ENCODE measurements at places on chromosomes 5 and 9.

GRCh38 chr5:166625210-166625865 lies 1666.1 kb upstream of the WWC1 start:
- no peak for DNase-seq

- no peak for DNase-seq
These were observed 165.0 kb downstream of the FGF1 start for GRCh38 chr5:142520885-142521284.

- DNase-seq: no peak
These were observed 8.1 kb downstream of the PRELID2 start for GRCh38 chr5:145826895-145827674.

- DNase-seq: peak; percentile 31
These were observed 12.8 kb downstream of the OLFM1 start for GRCh38 chr9:135100241-135100681.

DNA sequence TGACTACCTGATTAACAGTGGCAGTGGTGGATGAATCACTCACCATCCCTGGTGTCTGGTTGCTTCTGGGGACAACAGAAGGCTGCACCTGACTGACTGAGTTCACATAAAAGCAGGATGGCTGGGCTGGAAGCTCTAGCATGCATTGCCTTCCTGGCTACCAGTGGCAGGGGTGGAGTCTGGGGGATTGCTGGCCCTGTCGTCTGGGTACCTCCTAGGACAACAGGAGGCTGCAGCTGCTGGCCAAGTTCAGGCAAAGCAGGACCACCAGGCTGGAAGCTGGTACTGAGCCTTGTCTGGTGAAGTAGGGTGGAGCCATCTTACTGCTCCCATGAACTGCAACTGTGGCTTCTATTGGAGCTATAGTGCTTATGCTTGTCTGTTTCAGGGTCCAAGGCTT lies 480.8 kb upstream of the CTNND2 start:
- no peak for DNase-seq

GRCh38 chr5:62421414-62421813 lies 8.9 kb downstream of the IPO11 start:
- DNase-seq: no peak

- no peak for DNase-seq
These were observed 2.5 kb upstream of the GM2A start for GRCh38 chr5:151250346-151251000.

DNA sequence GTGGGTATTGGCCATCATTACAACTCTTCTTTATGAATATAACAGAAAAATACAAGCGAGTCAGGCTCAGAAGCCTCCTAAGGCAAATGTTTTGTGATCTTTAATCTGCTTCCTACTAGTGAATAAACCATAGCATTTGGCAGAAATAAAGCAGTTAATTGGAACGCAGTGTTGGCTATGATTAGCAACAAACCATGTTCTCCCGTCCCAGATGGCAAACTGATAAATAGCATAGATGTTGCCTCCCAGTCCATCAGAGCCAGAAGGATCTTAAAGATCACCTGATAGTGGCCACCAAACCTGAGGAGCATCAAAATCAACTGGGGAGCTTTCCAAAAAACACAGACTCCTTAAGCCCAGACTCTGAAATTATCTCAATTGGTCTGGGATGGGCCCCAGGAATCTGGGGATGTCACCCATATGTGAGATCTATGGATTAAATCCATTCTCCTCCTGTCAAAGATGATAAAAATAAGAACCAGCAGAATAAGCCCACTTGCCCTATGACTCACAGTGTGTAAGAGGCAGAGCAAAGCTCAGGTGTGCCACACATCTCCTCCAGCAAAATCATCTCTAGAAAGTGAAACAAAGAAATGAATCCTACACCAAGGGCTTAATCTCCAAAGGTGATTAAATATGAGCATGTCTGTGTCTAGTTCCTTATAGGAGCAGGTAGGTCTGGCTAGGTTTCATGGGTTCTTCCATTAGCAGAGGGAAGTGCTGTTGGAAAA lies 50.3 kb downstream of the APBA1 start:
- no peak for DNase-seq

DNA sequence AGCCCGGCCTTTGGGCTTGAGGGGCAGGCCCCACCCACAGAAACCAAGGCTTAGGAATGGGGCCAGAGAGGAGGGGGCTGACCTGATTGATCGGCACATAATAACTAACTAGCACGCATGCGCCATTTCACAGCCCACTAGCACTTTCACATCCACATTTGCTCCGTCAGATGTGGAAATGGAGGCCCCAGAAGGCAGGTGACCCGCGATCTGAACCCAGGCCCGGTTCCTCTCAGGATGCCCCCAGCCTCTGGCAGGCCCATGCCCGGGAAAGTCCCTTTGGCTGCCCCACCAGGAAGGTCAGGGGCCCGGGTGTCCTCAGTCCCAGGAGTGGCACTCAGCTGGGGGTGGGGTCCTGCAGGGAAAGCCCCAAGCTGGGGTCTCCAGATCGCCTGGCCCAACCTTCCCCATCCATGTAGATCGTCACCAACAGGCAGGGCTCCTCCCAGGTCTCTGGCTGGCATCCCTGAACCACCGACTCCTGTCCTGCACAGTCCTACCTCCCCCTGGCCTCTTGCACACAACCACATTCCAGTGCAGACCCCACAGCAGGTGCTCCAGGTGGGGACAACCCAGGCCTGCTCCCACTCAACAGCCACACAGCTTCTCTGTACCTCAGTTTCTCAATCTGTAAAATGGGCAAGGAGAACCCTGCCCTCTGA lies 46.7 kb downstream of the VAV2 start:
- DNase-seq: no peak

- no peak for DNase-seq
These were observed 90.9 kb downstream of the EQTN start for GRCh38 chr9:27206041-27206440.

GRCh38 chr5:83931969-83932368 lies 211.3 kb upstream of the HAPLN1 start:
- DNase-seq: no peak

GRCh38 chr9:93086447-93087224 lies 9.4 kb upstream of the CARD19 start:
- DNase-seq: no peak

GRCh38 chr5:149320791-149321330 lies 24.4 kb upstream of the GRPEL2 start:
- DNase-seq: peak; percentile 75

- DNase-seq: no peak
These were observed 63.0 kb downstream of the TTC39B start for GRCh38 chr9:15244001-15244441.

GRCh38 chr5:83485842-83486241 lies 14.3 kb downstream of the VCAN start:
- no peak for DNase-seq

GRCh38 chr9:33109850-33110595 lies 33.5 kb upstream of the SMU1 start:
- DNase-seq: no peak

DNA sequence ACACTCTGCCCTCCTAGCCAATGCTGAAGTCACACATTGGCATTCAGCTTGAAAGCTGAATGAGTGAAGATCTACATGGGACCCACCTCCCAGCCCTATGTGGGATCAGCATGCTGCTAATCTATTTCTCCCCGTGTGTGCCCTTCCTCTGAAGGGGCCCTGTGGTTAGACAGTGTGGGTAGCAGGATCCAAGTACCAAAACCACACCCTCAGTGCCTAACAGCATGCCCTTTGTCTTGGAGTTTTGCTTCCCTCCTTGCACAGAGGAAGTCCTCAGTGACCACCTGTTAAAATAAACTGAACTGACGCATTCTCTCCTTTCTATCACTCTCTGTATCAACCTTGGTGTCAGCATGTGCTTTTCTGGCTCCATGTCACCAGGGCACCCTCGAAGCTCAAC lies 25.0 kb downstream of the SH3TC2 start:
- DNase-seq: no peak

GRCh38 chr5:97836816-97837215 lies 653.8 kb upstream of the RIOK2 start:
- no peak for DNase-seq

DNA sequence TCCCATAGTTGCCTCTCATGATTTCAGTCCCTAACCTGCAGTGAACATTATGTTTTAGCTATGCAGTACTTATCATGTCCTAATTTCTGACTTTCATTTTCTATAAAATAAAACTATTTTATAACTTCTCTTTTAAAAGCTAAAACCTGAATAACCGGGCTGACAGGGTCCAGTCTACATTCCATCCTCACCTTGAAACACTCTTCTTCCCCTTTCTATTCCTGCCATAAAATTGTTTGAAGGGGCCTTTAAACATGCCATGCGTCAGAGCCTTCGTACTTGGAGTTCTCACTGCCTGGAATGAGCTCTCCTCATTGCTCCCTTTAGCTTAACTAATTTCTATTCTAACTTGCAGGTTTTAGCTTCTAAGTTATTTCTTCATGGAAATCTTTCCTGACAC lies 143.0 kb upstream of the PRLR start:
- no peak for DNase-seq

- no peak for DNase-seq
These were observed 10.4 kb upstream of the MAPK9 start for GRCh38 chr5:180302256-180302655.

GRCh38 chr5:160743027-160743426 lies 109.0 kb downstream of the ATP10B start:
- no peak for DNase-seq

DNA sequence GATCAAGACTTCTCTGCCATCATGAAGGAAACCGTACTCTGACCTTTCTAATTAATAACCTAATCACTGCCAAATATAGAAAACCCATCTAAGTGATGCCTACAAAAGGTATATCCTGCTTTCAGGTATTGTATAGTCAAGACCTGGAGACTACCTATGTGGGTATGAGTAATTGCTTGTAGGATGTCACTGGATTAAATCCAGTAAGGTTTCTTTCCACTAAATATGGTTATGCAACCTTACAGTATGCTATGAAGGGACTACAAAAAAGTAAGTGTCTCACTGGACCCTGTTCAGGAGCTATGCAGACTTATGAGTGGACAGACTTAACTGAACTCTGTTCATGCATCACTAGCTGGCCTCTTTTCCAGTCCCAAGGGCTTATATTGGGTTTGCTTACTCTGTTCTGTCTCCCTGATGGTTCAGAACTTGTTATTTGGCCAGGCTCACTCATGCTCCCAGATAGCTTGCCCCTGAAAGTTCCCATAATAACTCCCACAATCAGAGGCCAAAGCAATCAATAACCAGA lies 51.1 kb downstream of the PDE6A start:
- no peak for DNase-seq

DNA sequence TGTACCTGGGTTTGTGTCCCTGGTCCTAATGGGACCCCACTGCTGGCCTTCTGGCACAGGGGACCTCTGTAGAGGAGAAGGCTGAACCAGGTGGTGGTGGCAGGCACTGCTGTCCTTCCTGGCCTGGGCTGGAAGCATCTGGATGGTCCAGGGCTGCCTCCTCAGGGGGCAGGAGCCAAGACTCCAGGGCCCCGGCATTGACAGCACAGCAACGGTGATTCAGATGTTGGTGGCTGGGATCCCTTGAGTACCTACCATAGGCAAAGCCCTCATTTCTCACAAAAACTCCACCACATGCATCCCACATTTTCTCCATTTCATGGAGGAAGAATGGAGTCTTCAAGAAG lies 15.0 kb downstream of the FGD3 start:
- DNase-seq: no peak
